ENCODE measurements at places on chromosomes 13 and 19.

- DNase-seq, result no peak
Observed at GRCh38 chr13:31719214-31719613, 20.1 kb upstream of the RXFP2 start.

DNA sequence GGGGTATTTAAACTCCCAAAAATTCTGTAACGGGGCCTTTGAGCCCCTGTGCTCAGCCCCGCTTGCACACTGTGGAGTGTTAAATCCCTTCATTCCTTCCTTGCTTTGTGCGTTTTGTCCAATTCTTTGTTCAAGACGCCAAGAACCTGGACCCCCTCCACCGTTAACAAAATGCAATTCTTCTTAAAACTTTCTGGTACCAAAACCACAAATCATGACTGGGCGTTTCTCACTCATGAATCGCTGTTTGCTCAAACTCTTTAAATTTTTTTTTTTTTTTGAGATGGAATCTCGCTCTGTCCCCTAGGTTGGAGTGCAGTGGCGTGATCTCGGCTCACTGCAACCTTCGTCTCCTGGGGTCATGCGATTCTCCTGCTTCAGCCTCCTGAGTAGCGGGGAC lies 881 bp downstream of the ZNF20 start:
- no peak for DNase-seq

DNA sequence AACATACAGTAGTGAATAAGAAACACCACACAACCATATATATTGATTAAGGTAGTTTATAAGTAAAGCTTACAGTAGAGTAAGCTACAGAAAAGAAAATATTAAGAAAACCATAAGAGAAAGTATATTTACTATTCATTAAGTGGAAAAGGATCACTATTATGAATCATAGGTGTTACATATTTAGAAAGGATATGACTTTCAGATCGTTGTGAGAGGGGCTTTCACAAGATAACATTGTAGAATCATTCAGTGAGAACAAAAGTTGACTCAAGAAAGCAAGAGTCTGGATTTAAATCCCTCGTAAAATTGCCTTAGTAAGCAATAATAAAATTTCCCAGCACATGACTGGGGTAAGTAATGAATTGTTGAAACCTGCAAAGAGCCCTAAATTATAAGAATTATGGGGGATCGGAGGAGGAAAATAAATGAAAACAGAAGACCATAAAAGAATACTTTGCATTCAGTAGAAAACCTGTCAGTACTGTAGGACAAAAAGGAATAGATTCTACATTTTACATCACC lies 6.0 kb downstream of the UFM1 start:
- no peak for DNase-seq

DNA sequence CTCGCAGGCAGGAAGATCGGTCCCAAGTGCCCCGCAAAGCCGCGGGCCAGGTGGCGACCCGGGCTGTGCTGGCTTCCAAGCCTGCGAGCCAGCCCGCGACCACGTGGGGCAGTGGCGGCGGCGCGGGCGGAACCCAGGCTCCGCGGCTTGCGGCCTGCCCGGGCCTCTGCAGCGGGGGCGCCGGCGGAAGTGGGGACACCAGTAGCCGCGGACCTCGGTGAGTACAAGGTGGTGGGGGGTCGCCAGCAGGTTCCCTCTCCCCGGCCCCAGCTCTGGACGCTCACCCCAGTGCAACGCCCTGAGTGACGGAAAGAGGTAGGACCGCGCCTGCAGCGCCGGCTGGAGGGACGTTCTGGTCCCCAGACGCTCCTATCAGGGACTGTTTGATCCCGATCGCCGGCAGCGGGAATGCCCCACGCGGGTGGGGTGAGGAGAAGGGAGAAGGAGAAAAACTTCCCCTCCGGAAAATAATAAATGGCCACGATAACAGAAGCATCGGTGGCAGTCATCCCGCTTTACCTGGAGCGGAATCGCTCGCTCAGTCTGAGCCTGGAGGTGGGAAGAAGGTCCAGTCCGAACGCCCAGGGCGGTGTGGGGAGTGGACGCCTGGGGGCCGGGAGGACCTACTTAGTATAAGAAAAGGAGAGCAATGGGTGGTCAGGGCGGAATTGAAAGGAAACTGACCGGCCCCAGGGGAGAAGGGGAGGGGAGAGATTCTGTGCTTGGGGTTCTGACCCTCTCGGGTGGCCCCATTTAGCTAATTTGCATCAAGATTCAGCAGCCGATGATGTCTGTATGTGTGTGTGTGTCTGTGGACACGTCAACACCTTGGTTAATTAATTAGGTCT lies at the start of gene GEMIN7:
Gene GEMIN7 (plus strand): TSS at position 198 of the 848 bp plus-strand sequence. CDS start 10,855 bp downstream, outside the sequence.
- DNase-seq, result peak; percentile 88

GRCh38 chr13:99231721-99232120 lies 26.5 kb downstream of the GPR18 start:
- no peak for DNase-seq

DNA sequence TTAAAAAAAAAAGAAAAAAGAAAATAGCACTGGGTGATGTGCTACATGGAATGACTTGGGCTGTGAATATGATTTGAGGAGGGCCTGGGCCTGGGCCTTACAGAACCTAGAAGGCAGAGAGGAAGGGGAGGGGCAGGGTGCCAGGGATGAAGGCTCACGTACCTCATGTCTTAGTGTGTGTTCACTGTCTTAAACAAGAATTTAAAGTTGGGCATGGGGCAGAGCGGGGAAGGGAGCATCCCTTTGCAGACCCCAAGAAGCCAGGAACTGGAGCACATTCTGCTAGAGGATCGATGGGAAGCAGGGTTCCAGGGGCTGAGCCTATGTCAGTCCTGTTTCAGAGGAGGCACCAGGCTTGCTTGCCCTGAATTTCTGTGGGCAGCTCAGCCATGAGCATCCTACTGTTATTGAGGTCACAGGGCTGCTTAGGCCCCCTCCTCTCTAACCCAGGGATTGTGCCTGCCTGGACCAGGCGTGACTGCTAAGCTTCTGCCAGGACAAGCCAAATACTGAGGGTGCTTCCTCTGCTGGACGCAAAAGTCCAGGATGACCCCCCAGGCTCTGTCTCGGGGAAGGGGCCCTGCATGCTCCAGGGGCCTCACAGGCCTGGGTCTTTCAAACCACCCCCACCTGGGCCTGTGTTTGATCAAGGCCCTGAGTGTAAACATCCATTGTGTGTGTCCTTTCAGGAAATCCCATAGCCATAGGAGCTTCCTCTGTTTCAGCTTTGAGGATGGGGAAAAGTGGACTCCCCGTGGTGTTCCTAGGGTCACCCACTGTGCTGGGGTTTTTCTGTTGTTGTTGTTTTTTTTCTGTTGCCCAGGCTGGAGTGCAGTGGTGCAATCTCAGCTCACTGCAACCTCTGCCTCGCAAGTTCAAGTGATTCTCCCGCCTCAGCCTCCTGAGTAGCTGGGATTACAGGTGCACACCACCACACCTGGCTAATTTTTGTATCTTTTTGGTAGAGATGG lies 4.8 kb downstream of the LSR start:
- no peak for DNase-seq
